DMS53 (cell line): ENCODE measurements at places on chromosomes 6 and 20.

DNA sequence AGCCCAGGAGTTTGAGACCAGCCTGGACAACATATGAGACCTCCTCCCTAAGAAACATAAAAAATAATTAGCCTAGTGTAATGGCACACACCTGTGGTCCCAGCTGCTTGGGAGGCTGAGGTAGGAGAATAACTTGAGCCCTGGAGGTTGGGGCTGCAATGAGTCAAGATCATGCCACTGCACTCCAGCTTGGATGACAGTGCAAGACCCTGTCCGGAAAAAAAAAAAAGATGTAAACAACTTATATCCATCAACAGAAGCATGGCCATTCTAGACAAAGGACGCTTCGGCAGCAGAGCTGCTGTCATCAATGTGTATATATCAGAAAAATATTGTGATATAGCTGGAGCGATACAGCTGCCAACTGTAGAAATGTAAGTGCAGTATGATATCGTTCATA is 59.6 kb upstream of the ARID1B start:
- no peak for DNase-seq

GRCh38 chr6:55916188-55916587 is 40.8 kb upstream of the BMP5 start:
- DNase-seq: no peak

- DNase-seq: no peak
Observed at GRCh38 chr20:37904845-37905373, 2.0 kb downstream of the VSTM2L start.

- no peak for DNase-seq
Observed at GRCh38 chr20:10898552-10898951, 224.8 kb upstream of the JAG1 start.

GRCh38 chr20:21137078-21137477 is 11.2 kb downstream of the KIZ start:
- DNase-seq: no peak

GRCh38 chr6:156727715-156728385 is 49.3 kb upstream of the ARID1B start:
- no peak for DNase-seq

DNA sequence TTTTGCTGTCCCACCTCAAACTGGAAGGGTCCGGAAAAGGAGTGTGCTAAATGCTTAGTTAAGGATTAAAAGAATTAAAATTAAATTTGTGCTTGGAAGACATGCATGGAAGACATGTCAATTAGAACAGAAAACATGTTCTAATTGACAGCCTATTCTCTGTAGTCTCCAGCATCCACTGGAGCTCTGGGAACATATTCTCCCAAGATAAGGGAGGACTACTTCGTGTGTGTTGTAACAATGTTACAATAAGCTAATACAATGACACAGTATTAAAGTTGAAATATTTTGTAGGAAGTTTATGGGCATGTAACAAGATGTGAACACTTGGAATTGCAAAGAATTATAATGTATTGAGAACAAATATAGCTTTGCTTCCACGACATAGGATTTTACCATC is 567.4 kb upstream of the CITED2 start:
- no peak for DNase-seq

- peak; percentile 63 for DNase-seq
Observed at GRCh38 chr6:51489133-51489532, 598.3 kb downstream of the PKHD1 start.

DNA sequence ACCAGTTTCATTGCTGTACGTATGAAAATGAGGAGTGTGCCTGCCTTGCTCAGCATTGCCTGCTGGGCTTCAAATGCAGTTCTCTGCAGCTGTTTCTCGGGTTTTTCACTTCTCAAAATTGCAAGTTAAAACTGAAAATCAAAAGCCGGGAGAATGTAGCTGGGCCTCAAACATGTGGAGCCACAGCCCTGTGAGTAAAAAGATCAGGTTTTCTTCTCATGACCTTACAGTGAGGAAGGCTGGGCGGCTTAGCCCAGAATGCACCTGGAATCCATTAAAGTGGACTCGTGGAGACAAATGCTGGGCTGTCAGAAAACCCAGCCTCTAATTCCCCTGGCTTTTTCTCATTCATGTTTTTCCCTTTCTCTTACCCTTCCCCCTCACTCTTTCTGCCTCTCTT is 34.4 kb downstream of the DSE start:
- DNase-seq: no peak
